Memory B cell (primary cell): ENCODE measurements at places on chromosomes 7 and 10.

- peaks cover 5% of the 10 kb centered on the region for H3K36me3 ChIP-seq
- H3K4me3 ChIP-seq, result no peak overlapping the region
- H3K4me1 ChIP-seq, result no peaks in the 10 kb centered on the region
Observed at GRCh38 chr10:89879121-89879520, 177.7 kb downstream of the KIF20B start.

- no peak overlapping the region for H3K27ac ChIP-seq
- H3K4me1 ChIP-seq, result no peaks in the 10 kb centered on the region
- no peaks in the 10 kb centered on the region for H3K36me3 ChIP-seq
- H3K4me3 ChIP-seq, result no peak overlapping the region
- peaks cover 7% of the 10 kb centered on the region for H3K27me3 ChIP-seq
Observed at GRCh38 chr7:157490465-157490912, 153.7 kb downstream of the DNAJB6 start.

DNA sequence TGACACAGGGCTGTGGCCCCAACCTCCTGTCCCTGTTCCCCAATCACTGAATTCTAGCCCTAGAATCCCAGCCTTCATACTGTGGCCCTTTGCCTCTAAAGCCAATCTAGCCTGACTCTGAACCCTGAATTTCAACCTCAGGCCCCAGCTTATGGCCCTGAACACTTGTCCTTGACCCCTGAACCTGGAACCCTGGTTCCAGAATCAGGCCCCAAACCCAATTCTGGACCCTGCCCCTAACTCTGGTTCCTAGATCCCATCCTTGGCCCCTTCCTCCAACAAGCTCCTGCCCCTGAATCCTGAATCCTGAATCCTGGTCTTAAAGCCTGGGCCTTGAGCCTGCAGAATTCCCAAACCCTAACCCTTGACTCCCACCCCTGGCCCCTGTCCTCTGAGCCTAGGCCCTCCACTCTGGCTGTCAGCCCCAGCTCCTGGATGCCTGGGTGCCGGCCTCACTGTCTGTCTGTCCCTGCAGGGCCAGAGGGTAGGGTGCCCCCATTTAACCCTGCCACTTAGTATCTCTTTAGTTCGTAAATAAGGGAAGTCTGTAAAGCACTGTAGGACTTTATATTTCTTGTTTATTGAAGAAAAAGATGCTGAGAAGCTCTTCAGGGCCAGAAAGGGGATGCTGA, 1.3 kb downstream of the INPP5A start:
- DNase-seq, result no peak
- peaks cover 5% of the 10 kb centered on the region for H3K36me3 ChIP-seq
- peak overlapping the region; percentile 94 for H3K27ac ChIP-seq
- H3K4me1 ChIP-seq, result peaks cover 48% of the 10 kb centered on the region
- peak overlapping the region; percentile 93 for H3K4me3 ChIP-seq

- H3K4me1 ChIP-seq, result no peaks in the 10 kb centered on the region
- no peak overlapping the region for H3K27ac ChIP-seq
- H3K4me3 ChIP-seq, result no peak overlapping the region
- H3K27me3 ChIP-seq, result no peaks in the 10 kb centered on the region
- no peak for DNase-seq
Observed at GRCh38 chr7:137110535-137110934, 233.0 kb downstream of the PTN start.

- no peaks in the 10 kb centered on the region for H3K27me3 ChIP-seq
- no peaks in the 10 kb centered on the region for H3K4me1 ChIP-seq
- no peak for DNase-seq
- H3K36me3 ChIP-seq, result peaks cover 4% of the 10 kb centered on the region
- H3K27ac ChIP-seq, result no peak overlapping the region
- no peak overlapping the region for H3K4me3 ChIP-seq
Observed at GRCh38 chr7:6175645-6176044, 96.8 kb downstream of the CYTH3 start.

DNA sequence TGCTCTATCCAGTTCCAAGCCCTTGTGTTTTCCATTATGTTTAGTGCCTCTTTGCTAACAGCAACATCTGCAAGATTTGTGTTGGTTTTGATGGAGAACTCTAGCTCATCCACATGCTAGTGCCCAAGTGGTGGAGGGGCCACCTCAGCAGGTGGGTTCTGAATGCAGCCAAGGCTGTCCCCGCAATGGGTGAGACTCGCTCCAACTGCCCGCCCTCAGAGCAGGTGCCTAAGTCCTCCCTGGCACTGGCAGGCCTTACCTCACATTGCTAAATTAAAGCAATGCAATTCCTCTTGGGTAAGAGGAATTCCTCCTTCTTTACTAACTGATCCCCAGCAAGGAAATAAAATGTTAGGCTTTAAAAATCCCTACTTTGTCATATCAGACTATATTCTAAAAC, 146.8 kb downstream of the ADCY1 start:
- no peak overlapping the region for H3K27ac ChIP-seq
- no peaks in the 10 kb centered on the region for H3K27me3 ChIP-seq
- DNase-seq, result no peak
- H3K4me1 ChIP-seq, result peaks cover 2% of the 10 kb centered on the region
- peaks cover 19% of the 10 kb centered on the region for H3K36me3 ChIP-seq

GRCh38 chr7:27822245-27822644, 82.3 kb downstream of the TAX1BP1 start:
- DNase-seq, result no peak
- H3K36me3 ChIP-seq, result peaks cover 22% of the 10 kb centered on the region
- H3K27me3 ChIP-seq, result no peaks in the 10 kb centered on the region
- no peak overlapping the region for H3K27ac ChIP-seq
- no peaks in the 10 kb centered on the region for H3K4me1 ChIP-seq

GRCh38 chr7:74429153-74429747, 24.5 kb upstream of the GTF2IRD1 start:
- H3K27ac ChIP-seq, result no peak overlapping the region
- no peak overlapping the region for H3K4me3 ChIP-seq
- no peak for DNase-seq
- no peaks in the 10 kb centered on the region for H3K4me1 ChIP-seq
- H3K36me3 ChIP-seq, result no peaks in the 10 kb centered on the region

- H3K4me3 ChIP-seq, result no peak overlapping the region
- H3K4me1 ChIP-seq, result no peaks in the 10 kb centered on the region
- H3K36me3 ChIP-seq, result no peaks in the 10 kb centered on the region
Observed at GRCh38 chr7:250523-250922, 39.4 kb upstream of the FOXL3 start.

- peaks cover 7% of the 10 kb centered on the region for H3K4me1 ChIP-seq
- H3K27ac ChIP-seq, result no peak overlapping the region
- H3K27me3 ChIP-seq, result peaks cover 12% of the 10 kb centered on the region
Observed at GRCh38 chr7:84633-85020, 107.7 kb upstream of the FAM20C start.

DNA sequence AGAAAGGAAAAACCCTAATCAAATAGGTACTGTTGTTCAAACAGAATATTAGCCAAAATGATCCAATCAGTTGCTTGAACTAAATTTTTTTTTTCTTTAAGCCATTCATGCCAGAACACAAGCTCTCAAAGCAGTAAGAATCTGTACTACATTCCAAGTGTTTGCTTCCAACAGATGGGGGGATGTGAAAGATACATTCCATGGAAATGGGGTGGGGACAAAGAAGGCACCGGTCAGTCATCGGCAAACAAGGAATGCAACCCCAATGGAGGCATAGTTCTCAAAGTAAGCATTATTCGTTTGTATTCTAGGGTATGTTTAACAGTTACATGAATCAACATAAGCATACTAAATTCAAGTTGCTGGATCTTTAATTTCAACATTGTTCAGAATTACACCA, 32.5 kb downstream of the C10orf143 start:
- DNase-seq, result no peak
- H3K4me1 ChIP-seq, result no peaks in the 10 kb centered on the region
- peaks cover 35% of the 10 kb centered on the region for H3K36me3 ChIP-seq

DNA sequence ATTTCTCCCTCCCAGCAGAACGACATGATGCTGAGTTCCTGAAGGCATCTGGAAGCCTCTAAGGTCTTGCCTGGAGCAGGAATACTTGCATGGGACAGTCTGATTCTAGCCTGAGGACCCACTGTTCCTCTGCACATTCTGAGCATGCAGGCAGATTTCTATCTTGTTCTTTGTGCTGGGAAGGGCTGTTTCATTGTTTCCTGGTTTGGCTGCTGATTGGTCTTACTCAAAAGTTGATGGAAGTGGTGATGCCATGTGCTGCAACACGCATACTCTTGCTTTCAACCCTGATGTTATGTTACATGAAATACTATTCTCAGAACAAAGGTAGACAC, 307.0 kb downstream of the GATA3 start:
- DNase-seq, result no peak
- H3K27me3 ChIP-seq, result peaks cover 2% of the 10 kb centered on the region
- H3K4me1 ChIP-seq, result no peaks in the 10 kb centered on the region

DNA sequence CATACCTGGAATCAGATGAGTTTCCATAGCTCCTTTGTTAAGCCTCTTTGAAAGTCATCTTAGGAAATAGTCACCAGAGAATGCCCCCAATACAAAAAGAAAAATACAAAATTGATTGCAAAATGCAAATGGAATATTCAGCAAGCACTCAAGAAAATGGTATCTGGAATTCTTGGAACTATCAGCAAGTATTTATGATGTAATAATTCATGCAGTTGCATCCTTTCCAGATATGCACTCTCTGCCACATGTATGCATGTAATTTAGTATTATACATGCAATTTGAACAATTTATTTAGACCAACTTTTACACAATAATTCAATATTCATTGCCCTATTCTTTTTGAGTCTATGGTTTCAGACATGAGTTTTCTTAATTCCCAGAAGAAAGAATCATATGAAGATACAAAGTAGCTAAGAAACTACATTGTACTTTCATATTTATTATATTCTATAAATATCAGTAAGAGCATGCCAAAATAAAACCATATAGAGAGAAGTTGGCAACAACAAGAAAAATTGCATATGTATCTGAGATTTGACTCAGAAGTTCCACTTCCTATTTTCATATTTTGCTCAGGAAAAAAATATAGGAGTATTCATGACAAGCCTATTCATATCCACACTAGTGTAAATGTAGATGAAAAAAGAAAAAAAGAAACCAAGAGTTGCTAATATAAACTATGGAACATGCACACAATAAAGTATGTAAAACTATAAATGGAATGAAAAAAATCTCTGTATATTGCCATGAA, 338.5 kb downstream of the SEMA3D start:
- H3K4me3 ChIP-seq, result no peak overlapping the region
- H3K27ac ChIP-seq, result no peak overlapping the region
- DNase-seq, result no peak
- H3K27me3 ChIP-seq, result no peaks in the 10 kb centered on the region

DNA sequence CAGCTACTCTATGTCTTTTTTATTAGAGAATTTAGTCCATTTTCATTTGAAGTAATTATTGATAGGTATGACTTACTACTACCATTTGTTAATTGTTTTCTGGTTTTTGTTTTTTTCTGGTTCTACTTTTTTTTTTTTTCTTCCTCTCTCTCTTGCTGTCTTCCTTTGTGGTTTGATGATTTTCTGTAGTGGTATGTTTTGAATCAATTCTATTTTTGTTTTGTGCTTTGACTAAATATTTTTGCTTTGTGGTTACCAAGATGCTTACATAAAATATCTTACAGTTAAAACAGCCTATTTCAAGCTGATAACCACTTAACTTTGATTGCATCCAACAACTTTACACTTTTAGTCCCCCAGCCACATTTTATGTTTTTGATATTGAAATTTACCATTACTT, 3.3 kb upstream of the OR2F2 start:
- no peak overlapping the region for H3K4me3 ChIP-seq
- H3K36me3 ChIP-seq, result peaks cover 4% of the 10 kb centered on the region
- no peak overlapping the region for H3K27ac ChIP-seq
- peaks cover 17% of the 10 kb centered on the region for H3K27me3 ChIP-seq
- no peak for DNase-seq

DNA sequence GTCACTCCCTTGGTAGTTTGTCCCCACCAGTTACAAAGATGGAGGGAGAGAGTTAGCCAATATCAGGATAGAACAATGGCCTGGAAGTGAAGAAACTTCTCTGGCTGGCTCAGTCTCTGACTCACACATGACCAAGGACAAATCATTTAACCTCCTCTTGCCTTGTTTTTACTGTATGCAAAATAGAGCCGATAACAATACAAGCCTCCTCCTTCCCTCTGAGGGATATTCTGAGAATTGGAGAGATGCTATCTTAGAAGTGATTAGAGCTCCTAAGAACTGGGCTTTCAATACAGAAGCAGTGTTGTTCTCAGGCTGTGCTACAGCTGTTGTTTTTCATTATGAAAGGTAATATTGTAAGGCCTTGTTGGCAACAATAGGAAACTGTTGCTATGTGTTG, 87.7 kb upstream of the EGR2 start:
- DNase-seq, result no peak
- no peaks in the 10 kb centered on the region for H3K36me3 ChIP-seq
- no peak overlapping the region for H3K27ac ChIP-seq
- no peak overlapping the region for H3K4me3 ChIP-seq

- no peak overlapping the region for H3K4me3 ChIP-seq
- no peak overlapping the region for H3K27ac ChIP-seq
- DNase-seq, result no peak
Observed at GRCh38 chr10:85787881-85788280, 578.7 kb downstream of the GRID1 start.

DNA sequence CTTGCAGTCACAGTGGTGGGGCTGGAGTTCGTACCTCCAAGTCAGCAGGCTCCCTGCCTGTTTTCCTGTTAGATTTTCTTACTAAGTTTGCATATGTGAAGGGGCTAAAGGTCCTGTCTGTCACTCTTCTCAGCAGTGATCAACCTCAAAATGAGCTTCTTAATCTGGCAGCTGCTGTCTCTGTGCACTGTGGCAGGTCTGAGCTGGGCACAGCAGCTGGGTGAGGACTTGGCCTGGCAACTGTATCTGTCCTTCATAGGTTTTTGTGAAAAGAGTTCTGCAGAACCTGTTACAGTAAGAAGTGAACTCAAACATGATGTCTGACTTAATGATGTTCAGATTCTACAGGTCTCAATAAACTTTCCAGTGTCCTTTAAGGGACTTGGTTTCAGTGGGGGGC, 31.3 kb upstream of the GJD4 start:
- peaks cover 24% of the 10 kb centered on the region for H3K36me3 ChIP-seq
- no peak overlapping the region for H3K27ac ChIP-seq
- H3K4me3 ChIP-seq, result no peak overlapping the region
- H3K27me3 ChIP-seq, result no peaks in the 10 kb centered on the region
- DNase-seq, result no peak
- H3K4me1 ChIP-seq, result no peaks in the 10 kb centered on the region

- no peaks in the 10 kb centered on the region for H3K36me3 ChIP-seq
- no peak for DNase-seq
- peaks cover 6% of the 10 kb centered on the region for H3K27me3 ChIP-seq
- H3K4me3 ChIP-seq, result no peak overlapping the region
Observed at GRCh38 chr7:2614631-2615330, 17.0 kb upstream of the TTYH3 start.

- peaks cover 20% of the 10 kb centered on the region for H3K4me1 ChIP-seq
- peaks cover 22% of the 10 kb centered on the region for H3K36me3 ChIP-seq
- H3K27ac ChIP-seq, result no peak overlapping the region
- no peak overlapping the region for H3K4me3 ChIP-seq
Observed at GRCh38 chr10:88318803-88319202, 264.3 kb downstream of the RNLS start.

- no peak overlapping the region for H3K4me3 ChIP-seq
- H3K36me3 ChIP-seq, result peaks cover 30% of the 10 kb centered on the region
- DNase-seq, result no peak
- no peaks in the 10 kb centered on the region for H3K27me3 ChIP-seq
Observed at GRCh38 chr10:97261183-97261582, 31.3 kb downstream of the ARHGAP19 start.
